ENCODE measurements at places on chromosomes 4 and X.

GRCh38 chr4:156643826-156644225, 327.8 kb downstream of the PDGFC start:
- no peak for DNase-seq

GRCh38 chr4:105234582-105234981, 87.9 kb downstream of the TET2 start:
- no peak for DNase-seq

GRCh38 chr4:55931043-55931442, 17.7 kb upstream of the CEP135 start:
- no peak for DNase-seq

DNA sequence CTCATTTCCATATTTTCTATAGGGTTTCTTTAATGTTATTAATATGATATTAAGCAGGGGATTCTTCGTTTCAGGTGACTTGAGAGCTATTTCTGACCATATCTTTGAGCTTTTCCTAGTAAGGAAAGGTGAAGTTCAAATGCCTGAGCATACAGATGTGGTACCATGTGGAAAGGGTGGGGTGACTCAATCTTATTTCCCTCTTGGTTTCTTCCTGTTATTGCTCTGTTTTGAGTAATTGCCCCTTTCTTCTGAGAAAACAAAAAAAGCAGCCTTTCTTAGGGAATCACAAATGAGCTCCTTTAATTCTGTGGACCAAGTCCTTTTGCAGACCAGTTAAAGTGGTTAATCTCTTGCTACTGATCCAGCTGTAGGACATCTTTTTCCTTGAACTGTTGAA, 41.0 kb upstream of the AGA start:
- DNase-seq, result peak; percentile 41

All from GM23248 (cell line).